Stimulated activated CD4-positive, alpha-beta T cell treated with anti-CD3 and anti-CD28 coated beads, Interleukin-12 subunit alpha, Interleukin-12 subunit beta, amount 100 ng/mL, for 24 hours (primary cell): ENCODE measurements at places on chromosomes 7 and 10.

DNA sequence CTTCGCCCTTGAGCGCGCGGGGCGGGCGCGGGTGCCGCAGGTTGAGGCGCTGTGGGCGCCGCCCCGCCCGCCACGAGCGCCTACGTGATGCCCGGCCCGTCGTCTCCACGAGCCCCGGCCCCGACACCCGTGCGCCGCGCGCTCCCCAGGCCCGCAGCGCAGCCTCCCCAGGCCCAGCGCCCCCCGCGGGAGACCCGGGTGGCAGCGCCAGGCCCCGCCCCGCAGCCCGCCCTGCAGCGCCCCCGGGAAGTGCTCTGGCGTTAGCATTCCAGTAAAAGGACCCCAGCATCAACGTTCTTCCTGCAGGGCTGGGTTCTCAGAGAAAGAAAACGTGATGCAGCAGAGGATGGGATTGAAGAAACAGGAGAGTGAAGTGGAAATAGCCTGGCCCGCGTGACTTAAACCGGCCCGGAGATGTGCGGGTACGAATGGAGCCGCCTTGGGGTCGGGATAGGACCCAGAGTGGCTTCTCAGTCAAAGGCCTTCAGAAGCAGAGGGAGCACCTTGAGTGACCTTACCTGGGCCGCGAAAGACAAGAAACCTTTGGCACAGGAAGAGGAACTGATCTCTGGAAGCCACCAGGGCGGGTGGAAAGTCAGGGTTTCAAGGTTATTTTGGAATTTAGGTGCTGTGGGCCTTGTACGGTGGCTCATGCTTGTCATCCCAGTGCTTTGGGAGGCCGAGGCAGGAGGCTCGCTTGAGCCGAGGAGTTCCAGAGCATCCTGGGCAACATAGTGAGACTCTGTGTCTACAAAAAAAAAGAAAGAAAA, 1.8 kb downstream of the PFKP start:
- peak; percentile 15 for DNase-seq

DNA sequence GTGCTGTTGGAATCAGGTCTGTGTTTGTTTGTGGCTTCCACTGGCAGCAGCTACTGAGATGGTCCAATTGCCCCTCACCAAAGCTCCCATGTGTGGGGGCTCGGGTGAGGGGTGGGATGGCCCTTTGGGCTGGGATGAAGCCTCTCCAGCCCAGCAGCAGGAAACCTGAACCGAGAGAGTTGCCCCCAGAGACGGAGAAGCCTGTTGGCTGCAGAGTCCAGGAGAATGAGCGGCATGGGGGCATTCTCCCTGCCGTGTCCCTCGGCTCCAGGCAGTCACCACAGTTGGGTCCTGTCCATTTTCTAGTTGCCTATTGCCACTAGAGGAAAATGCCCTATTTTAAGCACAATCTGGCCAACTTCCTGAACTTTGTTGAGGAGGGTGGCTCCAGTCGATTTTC, 222.2 kb upstream of the PPP2R2D start:
- DNase-seq, result no peak

DNA sequence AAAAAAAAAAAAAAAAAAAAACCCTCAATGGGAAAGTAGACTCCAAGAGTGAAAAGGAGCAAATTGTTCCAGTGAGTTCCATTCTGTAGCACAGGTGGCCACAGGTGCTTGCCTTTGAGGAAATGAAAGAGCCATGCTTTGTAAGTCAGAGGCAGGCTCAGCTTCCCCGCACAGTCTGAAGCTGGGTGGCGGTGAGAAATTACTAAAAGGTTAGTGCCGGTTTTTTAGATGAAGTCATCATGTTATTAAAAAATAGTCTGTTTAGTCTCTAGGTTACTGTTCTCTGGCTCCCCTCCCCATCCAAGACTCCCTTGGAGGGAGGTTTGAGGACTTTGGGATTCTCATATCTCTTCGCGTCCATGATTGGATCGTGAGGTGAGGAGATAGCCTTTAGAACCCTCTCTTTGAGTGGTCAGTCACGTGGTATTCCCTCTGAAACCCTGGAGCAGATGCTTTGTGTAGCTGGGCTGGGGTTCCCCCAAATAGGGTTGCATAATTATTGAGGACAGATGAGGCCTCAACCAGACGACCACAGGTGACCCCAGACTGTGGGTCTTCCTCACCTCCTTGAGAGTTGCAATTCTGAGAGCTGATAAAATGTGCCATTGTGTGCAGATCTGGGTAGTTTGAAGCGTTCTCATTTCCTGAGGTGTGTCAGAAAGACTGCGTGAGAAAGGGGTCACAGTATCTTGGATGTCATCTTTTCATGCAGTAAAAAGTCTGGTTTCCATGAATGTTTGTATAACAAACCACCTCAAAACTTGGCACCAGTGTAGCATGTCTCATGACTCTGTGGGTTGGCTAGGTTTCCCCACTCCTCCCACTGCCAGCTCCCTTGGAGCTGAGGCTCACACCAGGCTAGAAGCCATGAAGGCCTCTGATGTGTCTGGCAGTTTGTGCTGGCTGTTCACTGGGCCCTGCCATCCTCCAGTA, 27.1 kb downstream of the OGDH start:
- peak; percentile 28 for DNase-seq

DNA sequence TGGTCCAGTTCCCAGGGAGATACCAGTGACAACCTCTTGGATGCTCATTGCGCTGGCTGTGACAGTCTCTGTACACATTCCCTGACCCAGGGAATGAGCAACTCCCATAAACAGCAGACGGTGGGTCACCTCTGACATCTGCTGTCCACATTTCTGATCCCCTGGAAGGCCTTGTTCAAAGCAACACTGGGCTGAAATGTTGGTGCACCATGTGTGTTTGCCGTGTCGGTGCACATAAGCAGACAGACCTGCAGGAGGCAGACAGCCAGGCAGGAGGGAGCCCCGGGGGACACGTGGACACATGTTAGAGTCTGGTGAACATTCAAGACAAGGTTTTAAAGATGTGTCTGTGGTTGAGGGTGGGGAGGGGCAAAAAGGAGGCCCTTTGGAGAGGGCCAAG, 254.9 kb downstream of the PLXNA4 start:
- no peak for DNase-seq

DNA sequence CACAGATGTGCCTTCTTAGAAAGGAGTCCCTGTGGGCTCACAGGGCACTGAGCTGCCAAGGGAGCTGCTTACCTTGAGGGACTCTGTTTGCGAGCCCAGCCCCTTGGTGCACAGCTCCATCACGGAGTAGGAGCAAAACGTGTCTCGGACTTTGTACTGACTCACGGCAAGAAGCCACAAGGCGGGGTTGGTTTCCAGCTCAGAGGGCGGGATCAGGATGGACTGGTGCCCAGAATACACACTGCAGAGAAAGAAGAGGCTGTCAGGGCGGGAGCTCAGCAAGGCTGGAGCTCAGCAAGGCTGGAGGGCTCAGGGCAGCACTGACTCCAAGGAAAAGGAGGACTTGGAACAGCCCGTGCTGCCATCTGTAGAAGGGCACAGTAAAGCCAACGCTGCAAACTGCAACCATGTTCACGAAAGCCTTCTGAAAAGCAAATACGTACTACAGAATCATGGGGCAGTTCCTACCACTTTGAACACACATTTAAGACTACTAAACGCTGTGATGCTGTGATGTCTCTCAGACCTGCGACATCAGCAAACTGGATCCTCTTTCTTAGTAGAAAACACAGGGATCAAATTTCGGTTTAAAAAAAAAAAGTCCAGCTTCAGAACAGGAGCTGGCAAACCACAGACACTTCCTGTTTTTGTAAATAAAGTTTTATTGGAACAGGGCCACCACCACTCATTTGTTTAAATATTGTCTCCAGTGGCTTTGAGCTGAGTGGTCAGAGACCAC, 194.3 kb downstream of the ZMYND11 start:
- DNase-seq, result peak; percentile 6

GRCh38 chr10:52782554-52782953, 10.0 kb upstream of the MBL2 start:
- DNase-seq, result no peak

GRCh38 chr10:3692387-3692999, 92.5 kb downstream of the KLF6 start:
- no peak for DNase-seq

- no peak for DNase-seq
Observed at GRCh38 chr7:67359900-67360299, 363.3 kb downstream of the TYW1 start.

DNA sequence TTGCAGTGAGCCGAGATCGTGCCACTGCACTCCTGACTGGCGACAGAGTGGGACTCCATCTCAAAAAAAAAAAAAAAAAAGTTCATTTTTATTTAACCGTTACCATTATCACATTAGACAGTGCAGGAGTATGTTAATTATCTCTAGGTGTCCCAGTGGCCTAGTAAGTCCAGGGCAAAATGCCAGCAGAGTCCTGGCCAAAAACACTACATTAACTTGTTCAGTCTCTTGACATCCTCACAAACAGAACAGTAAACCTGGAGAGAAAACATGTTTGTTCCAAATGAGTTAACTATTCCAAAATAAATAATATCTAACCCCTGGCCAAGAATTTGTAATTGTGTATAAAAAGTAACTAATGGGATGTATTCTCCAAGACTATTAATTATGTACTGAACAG, 43.2 kb downstream of the PTPRZ1 start:
- DNase-seq, result no peak

- no peak for DNase-seq
Observed at GRCh38 chr10:3906511-3907111, 121.6 kb upstream of the KLF6 start.
